ENCODE measurements at places on chromosomes 1 and 21. TPM values are rescaled to one million over a fixed set of nuclear protein-coding genes. Genes with fewer than 3 reads are reported as not detected.

- no peak for DNase-seq
- H3K36me3 ChIP-seq: no peaks in the 10 kb centered on the region
- no peak overlapping the region for H3K27ac ChIP-seq
- H3K27me3 ChIP-seq: no peaks in the 10 kb centered on the region
Measured at GRCh38 chr1:84121360-84121759, 22.7 kb upstream of the PRKACB start.

GRCh38 chr1:32361674-32362473 is 411 bp downstream of the FAM229A start:
- H3K4me3 ChIP-seq: no peak overlapping the region
- DNase-seq: peak; percentile 56
- H3K27me3 ChIP-seq: peaks cover 2% of the 10 kb centered on the region
- H3K27ac ChIP-seq: no peak overlapping the region
- peaks cover 12% of the 10 kb centered on the region for H3K36me3 ChIP-seq

DNA sequence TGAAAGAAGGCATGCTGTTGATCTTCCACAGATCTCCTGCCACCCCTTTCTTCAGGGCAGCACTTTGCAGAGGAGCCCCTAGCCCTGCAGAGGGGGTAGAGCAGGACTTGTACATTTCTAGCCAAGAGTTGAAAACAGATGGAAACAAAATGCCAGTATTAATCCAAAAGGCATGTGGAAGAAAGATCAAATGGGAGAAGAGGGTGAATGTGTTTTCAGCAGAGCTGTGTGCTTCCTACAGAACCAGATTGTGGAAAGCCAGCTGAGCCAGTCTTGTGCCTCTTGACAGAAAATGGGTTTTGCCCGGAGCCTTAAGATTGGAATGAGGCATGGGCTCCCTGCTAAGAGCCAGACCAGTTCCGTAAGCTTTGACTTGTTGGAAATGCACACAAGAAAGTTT is 105.2 kb upstream of the TSPAN2 start:
- H3K27me3 ChIP-seq: peaks cover 19% of the 10 kb centered on the region
- no peak overlapping the region for H3K4me3 ChIP-seq
- no peak overlapping the region for H3K27ac ChIP-seq
- no peak for DNase-seq

- DNase-seq: no peak
- no peak overlapping the region for H3K4me3 ChIP-seq
- no peaks in the 10 kb centered on the region for H3K27me3 ChIP-seq
Measured at GRCh38 chr21:32605469-32605868, 6.7 kb downstream of the CFAP298 start.

DNA sequence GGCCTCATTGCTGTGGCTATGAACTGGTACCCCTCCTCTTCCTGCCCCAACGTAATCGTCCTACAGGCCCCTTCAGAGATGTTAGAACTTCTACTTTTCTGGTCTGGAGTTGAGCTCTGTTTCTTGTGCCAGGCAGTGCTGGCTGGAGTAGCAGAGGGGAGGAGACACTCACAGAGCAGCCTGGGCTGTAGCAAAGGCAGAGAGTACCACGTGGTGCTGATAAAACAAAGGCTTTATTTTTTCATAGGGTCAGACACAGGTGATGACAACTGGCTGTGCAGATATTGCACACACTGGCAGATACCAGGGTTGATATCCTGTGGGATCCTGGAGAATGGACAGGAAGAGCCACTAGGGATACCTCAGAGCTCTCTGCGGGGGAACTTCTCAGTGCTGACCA is 23.2 kb downstream of the CRCT1 start:
- H3K4me3 ChIP-seq: no peak overlapping the region
- H3K27me3 ChIP-seq: peaks cover 30% of the 10 kb centered on the region
- no peak for DNase-seq

- no peaks in the 10 kb centered on the region for H3K36me3 ChIP-seq
- H3K4me3 ChIP-seq: no peak overlapping the region
- no peaks in the 10 kb centered on the region for H3K4me1 ChIP-seq
Measured at GRCh38 chr1:177755851-177756560, 213.9 kb downstream of the SEC16B start.

DNA sequence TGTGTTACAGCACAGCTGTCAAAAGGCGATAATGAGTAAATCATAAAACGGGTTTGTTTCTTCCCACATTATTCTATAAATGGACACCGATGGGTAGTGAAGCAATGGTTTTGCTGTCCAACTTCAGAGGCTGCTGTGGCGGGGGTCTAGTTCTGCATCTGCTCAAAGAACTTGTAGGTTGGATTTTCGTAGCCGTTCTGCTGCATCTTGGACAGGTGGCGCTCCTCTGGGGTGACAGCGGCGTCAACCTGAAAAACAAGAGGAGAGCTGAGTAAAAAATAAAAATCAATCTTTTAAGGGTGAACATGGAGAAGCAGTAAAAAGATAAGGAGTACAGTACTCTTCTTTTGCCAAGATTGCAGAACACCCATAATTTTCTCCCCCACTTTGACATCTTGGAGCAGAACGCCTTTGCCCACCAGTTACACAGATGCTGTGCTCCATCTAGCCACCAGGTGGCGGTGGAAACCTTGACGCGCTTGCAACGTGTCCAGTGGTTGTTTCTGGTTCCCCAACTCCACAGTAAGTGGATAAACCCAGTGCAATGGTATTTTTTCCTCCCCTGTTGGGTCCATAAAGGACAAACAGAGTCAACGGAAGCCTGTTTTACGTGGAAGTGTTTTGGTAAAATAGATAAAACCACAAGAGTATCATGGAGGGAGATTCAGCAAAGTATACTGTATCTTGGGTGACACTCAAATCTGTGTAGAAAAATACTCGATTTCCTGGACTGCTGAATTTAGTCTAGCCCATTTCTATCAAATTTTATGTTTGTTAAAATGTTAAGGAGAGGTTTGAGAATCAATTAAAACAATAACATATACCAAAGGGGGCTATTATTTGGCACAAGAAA is 147.0 kb downstream of the GABPA start:
- peaks cover under 1% of the 10 kb centered on the region for H3K36me3 ChIP-seq
- no peaks in the 10 kb centered on the region for H3K4me1 ChIP-seq
- peak; percentile 74 for DNase-seq
- no peak overlapping the region for H3K4me3 ChIP-seq

DNA sequence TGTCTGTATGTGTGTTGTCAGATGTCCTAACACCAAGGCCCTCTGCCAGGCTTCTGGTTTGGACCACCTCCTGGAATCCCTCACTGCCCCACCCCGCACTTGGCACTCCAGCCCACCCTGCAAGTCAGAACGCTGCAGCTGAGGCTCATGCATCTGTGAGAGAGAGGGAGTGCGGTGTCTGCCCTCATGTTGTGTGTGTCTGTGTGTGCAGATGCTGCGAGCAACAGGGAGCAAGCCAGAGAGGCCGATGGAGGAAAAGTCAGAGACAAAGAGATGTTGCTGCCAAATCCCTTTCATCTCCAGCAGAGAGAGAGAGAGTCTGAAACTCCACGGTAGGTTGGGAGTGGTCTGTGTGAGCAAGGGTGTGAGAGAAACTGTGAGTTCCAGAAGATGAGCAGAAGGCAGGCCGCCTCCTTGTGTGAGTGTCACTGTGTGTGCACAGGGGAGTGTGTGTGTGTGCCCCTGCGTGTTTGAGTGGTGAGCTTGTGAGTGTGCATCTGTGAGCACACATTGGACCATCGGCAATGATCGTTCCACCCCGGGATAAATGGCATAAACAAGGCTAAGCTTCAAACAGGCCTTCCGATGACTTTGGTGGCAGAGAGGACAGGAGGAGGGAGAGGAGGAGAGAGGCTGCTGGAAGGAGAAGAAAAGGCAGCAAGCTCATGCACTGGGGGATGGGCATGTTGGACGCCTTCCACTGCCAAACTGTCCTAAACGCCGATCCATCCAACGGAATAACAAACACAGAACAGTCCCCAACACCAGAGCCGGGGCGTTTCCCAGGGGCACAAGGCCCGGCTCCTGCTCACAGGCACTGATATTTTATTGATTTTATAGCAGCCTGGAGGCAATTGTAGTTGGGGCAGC is 99.2 kb upstream of the GRIK3 start:
- peaks cover 22% of the 10 kb centered on the region for H3K27me3 ChIP-seq
- H3K4me3 ChIP-seq: no peak overlapping the region

- peaks cover 75% of the 10 kb centered on the region for H3K36me3 ChIP-seq
- H3K27ac ChIP-seq: no peak overlapping the region
- no peak overlapping the region for H3K4me3 ChIP-seq
- DNase-seq: no peak
Measured at GRCh38 chr1:154174654-154175053, 17.2 kb downstream of the TPM3 start.

Gene LCE2C
- not detected for total RNA-seq

Gene RBM34
- total RNA-seq: 154 TPM

Gene FNBP1L
- total RNA-seq: 1.4 TPM

Gene GPR161
- 0.59 TPM for total RNA-seq

Measured in activated CD4-positive, alpha-beta T cell treated with anti-CD3 and anti-CD28 coated beads for 36 hours (primary cell).